CD4-positive, alpha-beta T cell treated with Interleukin-2 at 100 ng/mL for 4 hours (primary cell): ENCODE measurements at places on chromosomes 16 and 17.
A peak's percentile ranks its signal among the peaks of the same experiment; 100 is the strongest.

- no peak for DNase-seq
Measured at GRCh38 chr16:74605746-74606520, 981 bp downstream of the GLG1 start.

GRCh38 chr16:11327277-11328171 lies 17.7 kb upstream of the RMI2 start:
- DNase-seq: no peak

DNA sequence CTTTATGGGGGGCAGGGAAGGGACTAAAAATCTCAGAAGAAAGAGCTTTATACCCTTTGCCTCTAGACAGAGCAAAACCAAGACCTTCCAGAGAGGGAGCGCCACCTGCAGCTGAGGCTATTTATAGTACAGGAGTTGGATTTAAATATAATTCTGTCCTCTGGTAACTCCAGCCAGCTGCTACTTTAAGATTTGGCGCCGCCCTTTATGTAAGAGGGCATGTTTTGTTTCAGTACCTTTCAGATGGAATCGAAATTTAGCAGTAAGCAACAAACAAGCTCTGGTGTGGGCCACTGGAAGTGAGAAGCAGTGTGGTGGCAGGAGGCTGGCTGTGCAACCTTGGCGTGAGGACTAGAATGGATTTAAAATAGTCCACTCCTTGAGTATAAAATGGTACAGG lies 5.2 kb upstream of the GUCY2D start:
- DNase-seq: peak; percentile 40

GRCh38 chr16:58042001-58042885 lies 16.7 kb downstream of the MMP15 start:
- DNase-seq: no peak

- DNase-seq: peak; percentile 64
Measured at GRCh38 chr16:19559242-19559910, 3.9 kb downstream of the VPS35L start.

DNA sequence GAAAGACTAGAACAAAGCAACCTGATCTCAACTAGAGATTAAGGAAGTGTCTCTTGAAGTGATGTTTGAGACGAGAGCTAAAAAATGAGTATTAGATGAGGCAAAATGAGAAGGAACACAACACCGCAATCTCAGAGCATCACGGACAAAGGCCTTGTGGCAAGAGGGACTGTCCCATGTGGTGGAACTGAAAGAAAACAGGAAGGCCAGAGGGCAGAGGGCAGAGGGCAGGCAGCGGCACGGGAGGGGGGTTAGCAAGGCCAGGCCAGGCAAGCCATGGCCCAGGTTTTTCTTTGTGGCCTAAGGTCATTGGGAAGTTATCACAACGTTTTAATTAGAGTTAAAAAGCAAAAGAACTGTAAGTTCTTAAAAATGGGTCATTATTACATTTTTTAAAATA lies 22.5 kb downstream of the RPA1 start:
- DNase-seq: no peak

DNA sequence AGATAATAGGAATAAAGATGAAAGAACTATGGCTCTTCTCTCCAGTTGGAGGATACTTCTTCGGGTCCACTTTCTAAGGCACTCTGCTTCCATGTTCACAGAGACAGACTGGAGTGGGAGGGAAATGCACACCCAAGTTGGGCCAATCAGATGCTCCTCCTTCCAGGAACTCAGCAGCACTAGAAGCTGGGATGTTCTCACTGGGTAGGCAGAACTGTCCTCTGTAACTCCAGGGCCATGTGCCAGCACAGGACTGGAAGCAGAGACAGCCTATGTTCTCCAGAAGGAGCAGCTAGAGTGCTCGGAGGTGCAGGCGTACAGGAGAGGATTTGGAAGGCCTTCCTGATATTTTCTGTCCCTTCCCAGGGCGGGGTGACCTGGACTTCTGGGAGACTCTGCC lies 49.9 kb upstream of the SREBF1 start:
- no peak for DNase-seq

GRCh38 chr16:53209877-53210276 lies 155.1 kb downstream of the CHD9 start:
- no peak for DNase-seq

DNA sequence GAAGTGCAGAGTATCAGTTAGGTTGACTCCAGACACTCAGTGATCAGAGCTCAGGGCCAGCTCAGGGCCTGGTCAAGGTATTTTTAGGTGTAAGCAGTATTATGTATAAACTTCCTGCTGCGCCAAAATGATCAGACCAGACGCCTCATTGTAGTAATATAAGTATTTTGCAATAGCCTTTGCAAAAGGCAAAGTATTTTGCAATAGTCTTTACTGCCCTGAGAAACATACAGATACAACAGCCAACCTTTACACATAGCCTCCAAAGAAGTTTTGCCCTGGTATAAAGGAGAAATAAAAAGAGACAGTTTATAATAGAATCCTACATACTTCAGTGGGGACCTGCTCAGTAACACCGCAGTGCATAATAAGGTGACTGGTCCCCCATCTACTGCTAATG lies 333.0 kb upstream of the EEF2KMT start:
- no peak for DNase-seq

GRCh38 chr17:7677388-7678067 lies 9.8 kb downstream of the TP53 start:
- no peak for DNase-seq

DNA sequence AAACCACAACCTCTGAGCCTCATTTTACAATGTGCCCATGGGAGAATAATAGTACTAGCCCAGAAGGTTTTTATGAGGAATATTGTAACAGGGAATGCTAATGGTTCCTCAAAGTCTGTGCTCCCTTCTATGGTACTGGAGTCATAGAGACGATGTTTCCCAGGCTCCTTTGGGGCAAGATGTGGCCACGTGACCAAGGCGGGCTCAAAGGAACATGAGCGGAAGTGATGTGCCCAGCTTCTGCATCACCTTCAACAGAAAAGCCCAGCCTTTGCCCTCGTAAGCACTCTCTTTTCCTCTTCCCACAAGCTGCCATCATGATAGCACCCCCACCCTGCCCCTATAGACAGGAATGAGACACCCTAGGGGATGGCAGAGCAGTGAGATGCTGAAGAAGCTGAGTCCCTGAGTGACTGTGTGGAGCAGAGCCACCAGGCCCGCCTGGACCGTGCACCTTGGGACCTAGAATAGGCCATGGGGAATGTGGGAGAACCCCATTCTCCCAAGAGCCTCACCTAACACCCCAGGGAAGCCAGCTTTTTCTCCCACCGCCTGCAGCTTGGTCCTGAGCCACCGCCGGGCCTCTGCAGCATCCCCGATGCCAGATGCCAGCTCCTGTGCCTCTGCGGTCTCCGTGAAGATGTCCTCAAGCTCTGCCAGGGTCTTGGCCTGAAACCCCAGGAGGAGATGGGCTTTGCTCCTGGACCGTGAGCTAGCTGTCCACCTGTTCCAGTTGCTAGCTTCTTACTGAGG lies 22.2 kb upstream of the PIK3R6 start:
- DNase-seq: no peak

GRCh38 chr17:56737421-56738161 lies 96.1 kb downstream of the C17orf67 start:
- DNase-seq: no peak

- DNase-seq: no peak
Measured at GRCh38 chr16:84063980-84064379, 21.4 kb upstream of the SLC38A8 start.

- DNase-seq: no peak
Measured at GRCh38 chr16:13427943-13428342, 492.0 kb upstream of the ERCC4 start.

DNA sequence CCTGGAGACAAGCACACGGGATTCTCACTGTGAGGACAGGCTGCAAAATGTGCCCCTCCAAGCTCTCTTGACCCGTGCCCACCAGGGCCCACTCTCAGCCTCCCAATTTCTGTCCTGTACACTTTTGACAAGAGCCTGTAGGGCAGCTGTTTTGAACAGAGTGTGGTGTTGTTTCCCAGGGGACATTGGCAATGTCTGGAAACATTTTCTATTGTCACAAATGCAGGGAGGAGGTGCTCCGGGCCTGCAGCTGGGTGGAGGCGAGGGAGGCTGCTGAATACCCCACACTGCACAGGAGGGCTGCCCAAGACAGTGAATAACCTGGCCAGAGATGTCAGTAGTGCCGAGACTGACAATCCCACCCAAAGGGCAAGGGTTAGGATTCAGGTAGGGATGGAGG lies 10.5 kb downstream of the CEP295NL start:
- no peak for DNase-seq
